Activated CD4-positive, CD25-positive, alpha-beta regulatory T cell treated with anti-CD3 and anti-CD28 coated beads, Interleukin-2, amount 50 U/mL, for 72 hours (primary cell): ENCODE measurements at places on chromosomes 1 and 21.

DNA sequence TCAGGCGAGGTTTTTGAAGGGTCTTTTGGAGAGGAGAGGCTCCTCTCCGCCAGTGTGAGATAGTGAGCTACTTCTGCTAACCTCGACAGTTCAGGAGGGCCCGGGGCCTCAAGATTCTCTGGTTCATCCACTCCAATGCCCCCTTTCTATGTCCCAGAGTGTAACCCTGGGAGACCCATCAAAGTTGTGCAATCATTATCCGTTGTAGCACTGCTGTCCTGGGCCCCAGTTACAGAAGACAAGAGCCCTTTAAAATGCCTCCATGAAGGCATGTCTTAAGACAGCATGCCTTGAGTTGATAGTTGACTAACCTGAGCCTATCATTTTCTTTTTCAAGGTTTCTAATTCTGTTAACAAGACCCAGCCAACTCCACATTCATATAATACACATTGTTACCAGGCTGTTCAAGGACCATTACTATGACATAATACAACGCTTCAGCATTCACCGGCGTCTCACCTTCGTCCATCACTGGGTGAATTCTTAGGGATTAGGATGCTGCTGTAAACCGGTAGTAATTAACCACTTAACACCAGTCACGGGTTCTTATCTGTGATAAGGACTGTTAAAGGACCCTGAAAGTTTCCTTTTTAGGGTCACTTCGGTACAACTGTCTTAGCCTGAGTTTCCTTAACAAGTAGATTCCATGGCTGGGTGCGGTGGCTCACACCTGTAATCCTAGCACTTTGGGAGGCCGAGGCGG lies 37.4 kb upstream of the CDC42BPA start:
- DNase-seq = no peak

GRCh38 chr1:979744-980072 lies 2.2 kb downstream of the PERM1 start:
- DNase-seq = no peak

GRCh38 chr1:231643071-231643934 lies 16.7 kb downstream of the DISC1 start:
- DNase-seq = no peak

- DNase-seq = no peak
Observed at GRCh38 chr1:3645666-3646355, 4.1 kb downstream of the WRAP73 start.

DNA sequence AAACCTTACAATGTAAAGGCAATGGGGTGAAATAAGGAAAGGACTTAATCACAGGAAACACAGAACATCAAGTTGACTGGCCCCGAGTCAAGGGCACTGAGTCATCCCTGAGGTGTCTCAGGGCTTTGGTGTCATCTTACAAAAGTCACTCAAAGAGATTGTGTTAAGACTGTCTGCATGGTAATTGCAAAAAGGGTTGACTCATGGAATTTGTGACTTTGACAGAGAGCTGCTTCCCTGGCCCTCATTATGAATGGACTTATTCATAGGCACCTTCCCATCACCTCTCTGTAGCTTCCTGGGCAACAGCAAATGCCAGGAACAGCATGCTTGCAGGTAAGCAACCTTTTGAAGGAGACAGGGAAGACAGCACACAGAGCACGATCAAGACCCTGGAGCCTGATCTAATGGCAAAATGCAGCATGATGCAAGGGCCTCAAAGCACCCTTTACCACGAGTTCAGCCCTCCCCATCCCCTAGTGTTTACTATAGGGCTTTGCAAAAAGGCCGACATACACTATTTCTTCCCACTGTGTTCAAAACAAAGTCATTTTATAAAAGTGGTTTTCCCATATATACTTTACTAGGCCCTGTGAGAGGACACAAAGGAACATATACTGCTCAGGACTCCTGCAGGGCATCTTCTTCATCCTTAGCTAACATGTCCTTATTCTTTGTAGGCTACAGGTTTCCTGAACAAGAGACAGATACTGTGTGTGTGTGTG lies 17.1 kb downstream of the ZP4 start:
- no peak for DNase-seq

GRCh38 chr1:164609089-164609488 lies 50.1 kb downstream of the PBX1 start:
- no peak for DNase-seq

DNA sequence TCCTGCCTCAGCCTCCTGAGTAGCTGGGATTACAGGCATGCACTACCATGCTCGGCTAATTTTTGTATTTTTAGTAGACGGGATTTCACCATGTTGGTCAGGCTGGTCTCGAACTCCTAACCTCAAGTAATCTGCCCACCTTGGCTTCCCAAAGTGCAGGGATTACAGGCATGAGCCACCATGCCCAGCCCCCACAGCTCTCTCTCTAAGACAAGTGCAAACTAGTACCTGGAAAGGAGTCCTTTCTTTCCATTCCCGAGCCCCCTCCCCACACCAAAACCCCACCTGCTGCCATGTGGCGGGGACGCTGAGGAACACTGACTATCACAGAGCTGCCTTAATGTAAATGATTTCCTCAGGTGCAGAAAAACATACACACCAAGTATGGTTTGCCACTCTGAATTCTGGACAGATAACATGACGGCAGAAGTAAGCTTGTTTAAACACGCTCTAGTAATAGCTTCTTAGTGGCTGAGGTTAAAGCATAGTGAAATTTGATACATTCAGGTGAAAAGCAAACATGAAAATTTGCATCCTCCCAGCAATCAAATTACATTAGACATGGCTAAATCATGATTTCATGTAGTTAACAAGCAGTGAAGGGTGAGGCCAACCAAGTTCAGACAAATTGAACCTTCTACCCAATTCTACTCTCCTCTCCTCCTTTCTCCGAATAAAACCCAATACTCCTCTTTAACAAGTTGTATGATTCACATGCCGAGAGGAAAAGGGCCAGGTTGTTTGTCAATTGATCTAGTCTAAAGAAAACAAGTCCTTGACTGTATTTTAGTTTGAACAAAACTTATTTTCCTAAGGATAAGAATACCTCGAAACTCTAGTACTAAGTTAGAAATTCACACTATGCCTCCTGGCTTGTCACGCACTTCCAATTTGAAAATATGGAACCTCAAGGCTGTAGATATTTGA lies 19.8 kb downstream of the ERRFI1 start:
- no peak for DNase-seq

DNA sequence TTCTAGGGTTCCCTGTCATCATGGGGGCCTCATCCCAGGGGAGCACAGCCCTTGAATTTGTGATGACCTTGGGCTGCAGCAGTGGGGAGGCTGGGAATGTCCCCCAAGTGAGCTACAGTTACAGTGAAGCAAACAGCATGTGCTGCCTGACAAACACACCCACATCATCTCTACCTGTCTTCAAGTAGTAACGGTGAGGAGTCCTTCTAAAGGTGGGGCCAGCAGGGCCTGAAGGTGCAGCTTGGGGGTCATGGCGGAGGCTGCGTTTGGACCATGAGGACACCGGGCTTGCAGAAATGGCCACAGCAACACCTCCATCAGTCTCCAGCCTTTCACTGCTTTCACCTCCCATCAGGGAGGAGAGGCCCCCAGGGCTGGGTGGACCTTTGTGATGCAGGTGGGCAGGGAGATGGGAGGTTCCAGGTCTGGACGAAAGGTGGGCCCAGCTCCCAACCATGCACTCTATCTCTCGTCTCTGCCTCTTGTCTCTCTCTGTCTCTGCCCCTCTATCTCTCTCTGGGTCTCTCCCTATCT lies 55.7 kb downstream of the WNT9A start:
- DNase-seq = peak; percentile 25

DNA sequence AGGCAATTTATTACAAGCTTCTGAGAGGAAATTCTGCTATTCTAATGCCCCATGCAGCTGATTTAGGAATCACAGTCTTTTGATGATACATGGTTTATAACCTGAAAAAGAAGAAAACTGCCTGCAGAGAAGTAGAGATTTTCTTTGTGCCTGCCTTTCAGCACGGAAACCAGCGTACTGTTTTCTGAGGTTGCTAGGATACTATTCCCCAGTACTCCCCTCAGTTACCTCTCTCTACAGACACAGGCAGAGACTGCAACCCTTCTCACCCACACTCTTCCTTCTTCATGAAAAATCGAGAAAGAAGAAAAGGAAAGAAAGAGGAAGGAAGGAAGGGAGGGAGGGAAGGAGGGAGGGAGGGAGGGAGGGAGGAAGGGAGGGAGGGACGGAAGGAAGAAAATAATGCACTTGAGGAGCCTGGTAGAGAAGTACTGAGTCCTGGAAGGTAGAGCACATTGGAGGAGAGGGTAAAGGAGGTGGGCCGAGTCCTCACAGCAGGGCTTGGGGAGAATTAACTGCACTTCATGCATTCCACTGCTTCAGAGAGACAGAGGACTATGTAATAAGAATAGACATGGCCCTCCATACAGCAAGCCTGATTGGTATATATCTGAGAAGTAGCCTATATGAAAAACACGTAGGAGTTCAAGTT lies 21.9 kb downstream of the RGS2 start:
- DNase-seq = no peak

DNA sequence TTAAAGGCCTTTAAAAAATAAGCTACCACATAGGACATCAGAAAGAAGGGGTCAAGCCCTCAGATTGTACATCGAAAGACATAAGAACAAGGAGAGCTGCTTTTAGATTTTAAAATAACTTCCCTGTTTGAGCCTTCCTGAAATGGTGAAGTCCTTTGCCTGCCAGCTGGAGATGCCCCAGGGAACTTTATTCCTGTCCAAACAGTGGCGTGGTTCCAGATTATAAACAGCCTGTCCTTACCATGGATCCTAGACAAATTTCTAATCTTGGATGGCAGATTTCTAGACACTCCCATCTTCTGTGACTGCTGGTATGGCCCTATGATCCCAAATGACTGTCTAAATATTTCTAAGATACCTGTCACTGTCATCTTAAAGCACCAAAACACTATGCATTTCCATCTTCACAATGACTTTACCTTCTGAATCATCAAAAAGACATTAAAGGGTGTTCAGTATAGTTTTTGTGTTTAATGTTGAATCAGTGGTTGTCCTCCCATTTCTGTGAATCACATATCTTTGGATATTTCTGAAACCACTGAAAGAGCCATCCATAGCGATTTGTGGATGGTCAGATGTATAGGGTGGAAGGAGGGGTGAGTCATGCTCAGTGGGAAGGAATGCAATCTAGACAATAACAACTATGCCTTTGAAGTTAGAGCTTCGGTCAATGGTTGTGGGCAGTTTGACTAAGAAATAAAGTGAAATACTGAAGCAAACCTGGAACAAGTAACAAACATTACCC lies 23.2 kb downstream of the ILDR2 start:
- no peak for DNase-seq

GRCh38 chr1:59071289-59071688 lies 225.6 kb upstream of the FGGY start:
- DNase-seq = no peak

- DNase-seq = no peak
Observed at GRCh38 chr1:5744911-5745799, 247.1 kb downstream of the NPHP4 start.

GRCh38 chr1:198203434-198203833 lies 46.6 kb downstream of the NEK7 start:
- no peak for DNase-seq

- DNase-seq = no peak
Observed at GRCh38 chr1:204972426-204972825, 70.6 kb upstream of the CNTN2 start.

GRCh38 chr1:209335178-209335577 lies 248.3 kb upstream of the CAMK1G start:
- DNase-seq = no peak

DNA sequence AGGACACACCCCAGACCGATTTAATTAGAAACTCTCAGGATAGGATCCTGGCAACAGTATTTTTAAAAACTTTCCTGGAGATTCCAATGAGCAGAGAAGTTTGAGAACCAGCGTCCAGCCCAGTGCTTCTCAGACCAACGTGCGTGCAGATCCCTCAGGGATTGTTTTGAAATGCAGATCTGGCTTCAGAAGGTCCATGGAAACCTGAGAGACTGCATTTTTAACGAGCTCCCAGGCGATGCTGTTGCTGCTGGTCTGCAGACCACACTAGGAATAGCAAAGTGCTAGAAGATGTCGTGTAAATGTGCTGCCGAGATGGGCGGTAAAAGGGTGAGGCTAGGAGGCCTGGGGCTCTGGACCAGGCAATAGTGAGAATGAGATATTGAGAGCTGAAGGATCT lies 18.4 kb upstream of the CASQ1 start:
- no peak for DNase-seq

GRCh38 chr1:56524263-56524662 lies 55.1 kb downstream of the PLPP3 start:
- DNase-seq = no peak

DNA sequence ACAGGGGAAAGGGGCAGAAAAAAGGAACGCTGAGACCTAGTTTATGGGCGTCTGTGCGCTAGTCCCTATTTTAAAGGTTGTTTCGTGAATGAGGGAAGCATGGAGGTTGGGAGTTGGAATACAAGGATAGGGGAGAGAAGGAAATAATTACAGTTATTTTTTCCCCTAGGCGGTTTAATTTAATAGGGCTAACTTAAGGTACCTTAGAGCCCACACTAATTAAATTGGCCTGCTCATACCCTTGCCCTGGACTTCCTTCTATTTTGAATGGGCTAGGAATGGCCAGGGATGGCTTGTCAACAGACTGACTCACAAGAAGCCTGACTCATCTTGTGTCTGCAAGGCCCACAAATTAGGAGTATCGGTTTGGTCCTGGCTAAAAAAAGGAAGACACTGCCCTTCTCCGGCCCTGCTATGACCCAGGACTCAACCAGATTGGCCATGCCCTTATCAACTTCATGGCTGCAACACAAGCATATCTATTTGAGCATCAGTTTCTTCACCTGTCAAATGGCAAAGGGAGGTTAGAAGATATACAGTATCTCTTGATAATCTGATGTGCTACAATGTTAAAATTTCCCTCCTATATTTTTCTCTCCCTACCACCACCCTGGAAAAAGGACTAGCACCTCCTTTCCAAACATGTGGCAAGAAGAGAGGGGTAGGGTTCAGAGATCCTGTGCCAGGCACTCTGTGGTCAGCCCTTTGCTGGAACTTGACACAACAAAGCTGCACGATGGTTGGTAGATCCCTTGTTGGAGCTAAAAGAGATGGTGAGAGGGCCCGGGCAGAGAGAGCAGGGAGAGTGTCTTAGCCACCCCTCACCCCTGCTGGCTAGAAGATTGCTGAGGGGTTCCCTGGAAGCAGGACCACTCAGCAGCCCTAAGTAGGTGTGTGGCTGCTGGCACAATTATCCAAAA lies 2.2 kb upstream of the SSBP3 start:
- no peak for DNase-seq

DNA sequence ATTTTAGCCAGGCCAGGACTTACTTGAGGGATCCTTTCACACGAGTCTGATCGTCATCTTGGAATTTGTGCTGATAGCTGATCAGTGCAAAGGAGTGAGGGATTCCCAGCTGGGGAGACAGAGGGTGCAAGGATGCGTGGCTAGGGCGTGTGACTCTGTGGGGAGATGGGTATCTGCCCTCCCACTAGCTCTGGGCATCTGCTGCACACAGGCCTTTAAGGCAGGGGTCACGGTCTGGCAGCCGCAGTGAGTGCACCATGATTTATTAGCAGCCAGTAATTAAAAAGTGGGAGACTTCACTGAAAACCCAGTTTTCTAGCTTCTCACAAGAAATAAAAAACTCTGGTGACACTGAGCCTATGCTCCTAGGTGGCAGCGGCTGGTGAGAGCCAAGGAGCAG lies 20.4 kb downstream of the THAP3 start:
- DNase-seq = no peak

GRCh38 chr1:39631361-39632322 lies 7.8 kb downstream of the HEYL start:
- no peak for DNase-seq

GRCh38 chr1:171988243-171988885 lies 147.1 kb downstream of the DNM3 start:
- no peak for DNase-seq
